ENCODE measurements at places on chromosomes 13 and 19.
A peak's percentile ranks its signal among the peaks of the same experiment; 100 is the strongest.

DNA sequence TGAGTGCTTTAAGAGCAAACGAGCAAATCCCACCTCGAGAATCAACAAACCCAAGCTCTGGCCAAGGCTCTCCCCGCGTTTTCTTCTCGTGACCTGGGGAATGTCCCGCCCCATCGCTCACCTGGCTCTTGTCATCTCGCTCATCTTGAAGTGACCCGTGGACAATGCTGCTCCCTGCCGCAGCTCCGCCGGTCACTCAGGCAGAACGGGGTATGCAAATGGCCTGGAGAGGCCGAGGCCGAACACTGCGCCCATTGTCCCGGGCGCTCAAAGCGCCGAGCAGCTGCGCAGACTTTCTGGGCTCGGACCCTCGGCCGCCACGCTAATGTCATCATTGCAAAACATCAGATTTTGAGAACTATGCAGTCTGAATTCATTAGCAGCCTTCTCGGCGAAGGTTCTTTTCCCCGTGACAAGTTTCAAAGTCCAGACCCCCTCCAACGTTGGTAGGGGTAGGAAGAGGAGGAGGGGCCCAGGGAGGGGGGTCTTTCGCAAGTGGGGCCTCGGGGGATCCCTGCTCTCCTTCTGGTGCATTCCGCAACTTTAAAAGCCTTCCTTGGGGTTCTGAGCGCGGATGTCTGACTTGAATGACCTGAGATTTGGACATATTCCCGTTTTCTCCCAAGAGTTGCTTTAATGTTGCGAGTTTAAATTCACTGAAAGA lies 39.7 kb downstream of the SOX1 start:
- no peak for DNase-seq

- no peak for DNase-seq
These were observed 19.7 kb downstream of the CEACAM16 start for GRCh38 chr19:44718441-44719261.

DNA sequence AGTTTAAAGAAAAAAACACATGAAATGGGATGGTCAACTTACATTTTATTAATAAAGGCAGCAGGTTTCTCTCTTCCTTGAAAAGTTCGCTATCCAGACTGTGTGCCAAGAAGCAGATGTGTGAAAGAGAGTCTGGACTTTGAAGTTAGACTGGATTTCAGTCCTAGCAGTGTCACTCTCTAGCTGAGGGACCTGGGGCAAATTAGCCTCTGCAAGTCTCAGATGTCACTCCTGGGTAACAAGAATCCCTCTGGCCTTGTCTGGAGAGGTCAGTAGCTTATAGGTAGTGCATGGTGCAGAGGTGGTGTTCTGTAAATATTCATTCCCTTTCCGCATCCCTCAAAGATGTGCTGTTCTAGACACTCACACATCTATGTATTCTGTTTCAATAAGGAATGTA lies 187.6 kb upstream of the RNF113B start:
- no peak for DNase-seq

DNA sequence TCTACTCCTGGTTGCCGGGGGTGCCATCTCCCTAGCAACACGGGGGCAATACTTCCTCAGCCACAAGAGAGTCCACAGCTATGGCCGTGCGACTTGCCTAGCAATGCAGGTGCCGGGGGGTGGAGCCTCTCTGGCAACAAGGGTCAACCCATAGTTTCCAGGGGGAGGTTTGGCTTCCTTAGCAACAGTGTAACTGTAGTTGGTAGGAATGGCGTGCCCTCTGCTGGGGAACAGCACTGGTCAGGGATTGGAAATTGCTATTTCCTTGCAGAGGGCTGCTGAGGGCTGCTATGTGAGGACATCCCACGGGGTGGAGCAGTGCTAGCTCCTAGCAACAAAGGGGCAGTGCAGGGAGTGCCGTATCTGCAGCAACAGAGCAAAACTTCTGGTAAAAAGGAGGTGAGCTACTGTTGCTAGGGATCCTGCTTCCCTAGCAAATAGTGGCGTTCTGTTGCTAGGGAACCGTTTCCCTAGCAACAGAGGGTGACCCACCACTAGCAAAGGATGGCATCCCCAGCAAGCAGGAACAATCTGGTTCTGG lies 7.0 kb upstream of the TMC4 start:
- no peak for DNase-seq

DNA sequence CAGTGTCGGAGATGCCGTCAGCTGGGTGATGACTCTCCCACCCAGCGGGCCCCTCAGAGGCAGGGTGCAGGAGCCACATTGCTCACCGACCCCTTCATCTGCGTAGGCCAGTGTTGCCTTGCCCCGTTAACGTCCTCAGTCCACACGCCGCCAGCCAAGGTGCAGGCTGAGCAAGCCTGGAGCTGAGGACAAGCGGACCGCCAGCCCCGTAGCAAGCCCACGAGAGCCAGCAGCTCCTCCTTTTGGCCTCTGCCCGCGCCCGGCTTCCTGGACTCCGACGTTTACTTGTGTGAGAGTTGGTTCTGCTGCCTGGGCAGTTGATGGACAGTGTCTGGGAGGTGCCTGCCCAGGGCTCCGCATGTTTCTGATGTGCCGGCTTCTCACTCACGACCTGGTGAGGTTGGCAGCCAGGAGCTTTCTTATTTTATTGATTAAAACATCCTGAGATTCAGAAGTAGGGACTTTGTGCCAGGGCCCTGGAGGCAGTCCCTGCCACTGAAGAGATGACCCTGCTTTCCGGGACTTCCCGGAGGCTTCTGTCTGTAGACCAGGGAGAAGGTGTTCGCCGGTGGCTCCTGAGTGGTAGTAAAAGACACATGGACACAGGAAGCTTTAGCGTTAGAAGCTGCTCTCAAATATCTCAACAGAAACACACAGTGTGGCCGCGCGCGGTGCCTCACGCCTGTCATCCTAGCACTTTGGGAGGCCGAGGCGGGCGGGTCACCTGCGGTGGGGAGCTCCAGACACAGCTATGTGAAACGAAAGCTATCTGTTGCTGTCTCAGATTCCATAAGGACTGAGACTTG lies 5.8 kb downstream of the DAZAP1 start:
- no peak for DNase-seq

GRCh38 chr19:34507414-34508067 lies 26.0 kb downstream of the WTIP start:
- DNase-seq = no peak

- no peak for DNase-seq
These were observed 6.6 kb downstream of the ZNF146 start for GRCh38 chr19:36221474-36221873.

DNA sequence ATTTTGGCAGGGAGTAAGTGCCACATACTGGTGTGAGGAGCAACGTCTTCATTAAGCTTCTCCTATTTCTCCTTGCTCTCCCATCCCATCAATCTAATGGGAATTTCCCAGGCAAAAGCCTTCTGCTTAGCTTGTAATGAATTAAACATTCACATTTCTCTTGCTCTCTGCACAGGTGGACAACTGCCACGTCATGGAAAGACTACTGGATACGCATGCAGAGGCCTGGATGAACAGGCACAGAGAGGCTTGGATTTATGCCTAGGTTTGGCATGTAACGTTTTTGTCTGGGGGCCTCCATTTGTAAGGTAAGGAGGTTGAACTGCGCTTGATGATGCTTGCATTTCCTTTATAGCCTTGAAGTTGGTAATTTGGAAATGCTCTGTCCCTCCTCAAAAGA lies 374.8 kb downstream of the KLF12 start:
- no peak for DNase-seq

GRCh38 chr13:110479648-110480047 lies 81.9 kb downstream of the RAB20 start:
- DNase-seq = no peak

DNA sequence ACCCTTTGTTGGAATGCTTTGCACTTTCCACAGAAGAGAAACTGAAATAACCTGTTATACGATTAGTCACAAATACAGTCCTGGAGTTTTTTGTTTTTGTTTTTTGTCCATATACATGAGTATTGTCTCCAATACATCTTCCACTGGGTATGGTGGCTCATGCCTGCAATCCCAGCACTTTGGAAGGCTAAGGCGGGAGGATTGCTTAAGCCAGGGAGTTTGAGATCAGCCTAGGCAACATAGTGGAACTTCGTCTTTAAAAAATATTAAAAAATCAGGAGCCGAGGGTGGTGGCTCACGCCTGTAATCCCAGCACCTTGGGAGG lies 25.0 kb downstream of the AP2S1 start:
- DNase-seq = no peak

DNA sequence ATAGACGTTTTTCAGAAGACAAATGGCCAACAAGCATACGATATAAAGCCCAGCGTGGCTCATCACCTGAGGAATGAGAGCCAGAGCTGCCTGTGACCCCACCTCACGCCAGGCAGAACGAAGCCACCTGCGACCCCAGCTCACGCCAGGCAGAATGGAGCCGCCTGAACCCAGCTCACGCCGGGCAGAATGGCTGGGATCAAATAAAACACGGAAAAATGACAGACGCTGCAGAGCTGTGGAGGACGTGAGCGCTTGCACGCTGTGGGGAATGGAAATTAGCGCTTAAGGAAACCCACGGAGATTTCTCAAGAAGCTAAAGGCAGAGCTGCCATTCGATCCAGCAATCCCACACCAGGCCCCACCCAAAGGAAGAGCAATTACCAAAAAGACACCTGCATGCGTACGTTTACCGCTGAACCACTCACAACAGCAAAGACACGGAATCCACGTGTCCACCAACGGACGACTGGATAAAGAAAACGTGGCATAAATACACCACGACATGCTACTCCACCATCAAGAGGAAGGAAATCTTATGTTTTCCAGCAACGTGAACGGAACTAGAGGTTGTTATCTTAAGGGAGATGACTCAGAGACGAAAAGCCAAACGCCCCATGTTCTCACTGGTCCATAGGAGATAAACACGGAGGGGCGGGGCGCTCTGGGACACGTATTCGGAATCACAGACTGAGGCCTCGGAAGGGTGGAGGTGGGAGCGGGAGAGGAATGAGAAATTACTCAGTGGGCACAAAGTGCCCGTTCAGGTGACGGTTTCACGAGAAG lies 30.7 kb upstream of the C13orf46 start:
- DNase-seq = no peak

DNA sequence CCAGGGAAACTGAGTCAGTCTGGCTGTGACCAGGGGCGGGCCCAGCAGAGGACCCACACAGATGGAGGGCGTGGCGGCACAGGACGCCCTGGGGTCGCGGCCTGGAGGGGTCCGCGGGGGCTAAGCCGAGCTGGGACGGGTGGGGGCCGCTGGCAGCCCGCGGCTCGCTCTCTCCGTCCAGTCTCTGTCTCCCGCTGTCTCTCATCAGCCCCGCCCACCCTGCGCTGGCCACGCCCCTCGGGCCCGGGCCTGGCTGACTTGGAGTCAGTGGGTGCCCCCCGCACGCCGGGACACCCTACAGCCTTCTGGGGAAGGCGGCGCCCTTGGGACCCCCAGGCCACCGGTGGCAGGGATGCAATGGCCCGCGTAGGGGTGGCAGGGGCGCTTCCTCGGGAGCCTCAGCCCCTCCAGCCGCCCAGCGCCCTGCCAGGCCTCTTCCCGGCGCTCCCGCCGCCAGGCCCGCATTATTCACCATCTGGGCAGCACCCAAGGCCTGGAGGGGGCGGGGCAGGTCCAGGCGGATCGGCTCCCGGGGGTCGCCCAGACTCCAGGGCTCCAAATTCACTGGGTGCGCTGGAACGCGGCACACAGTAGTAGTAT lies at the start of gene TBXA2R:
Gene TBXA2R, minus strand, starts transcription at position 186 of the 600 bp plus-strand sequence. CDS start 6,241 bp downstream, outside the sequence.
- peak; percentile 65 for DNase-seq

- DNase-seq = no peak
These were observed 44.6 kb downstream of the SMAD9 start for GRCh38 chr13:36875431-36875830.

DNA sequence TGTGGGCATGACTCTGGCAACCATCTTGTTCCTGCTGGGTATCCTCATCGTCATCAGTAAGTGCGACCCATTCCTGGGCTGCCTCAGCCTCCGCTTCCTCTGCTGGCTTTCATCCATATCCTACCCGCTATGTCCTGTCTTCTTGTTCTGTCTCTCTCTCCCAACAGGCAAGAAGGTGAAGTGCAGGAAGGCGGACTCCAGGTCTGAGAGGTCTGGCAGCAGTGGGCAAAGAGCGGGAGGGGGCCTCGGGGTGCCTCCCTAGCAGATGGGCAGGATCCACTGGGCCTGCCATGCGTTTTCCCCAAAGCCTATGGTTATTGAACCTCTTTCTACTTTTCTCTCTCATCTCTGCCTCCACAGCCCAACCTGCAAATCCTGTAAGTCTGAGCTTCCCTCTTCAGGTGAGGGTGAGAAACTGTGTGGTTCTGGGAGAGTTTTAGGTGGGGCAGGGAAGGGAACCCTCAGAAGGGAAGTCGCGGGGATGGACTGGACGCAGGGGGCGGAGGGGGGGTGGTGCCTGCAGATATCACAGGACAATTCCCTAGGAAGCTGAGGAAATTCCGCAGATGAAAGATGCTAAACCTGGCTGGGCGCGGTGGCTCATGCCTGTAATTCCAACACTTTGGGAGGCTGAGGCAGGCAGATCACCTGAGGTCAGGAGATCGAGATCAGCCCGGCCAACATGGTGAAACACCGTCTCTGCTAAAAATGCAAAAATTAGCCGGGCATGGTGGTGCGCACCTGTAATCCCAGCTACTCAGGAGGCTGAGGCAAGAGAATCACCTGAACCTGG lies 3.1 kb upstream of the FXYD5 start:
- no peak for DNase-seq

DNA sequence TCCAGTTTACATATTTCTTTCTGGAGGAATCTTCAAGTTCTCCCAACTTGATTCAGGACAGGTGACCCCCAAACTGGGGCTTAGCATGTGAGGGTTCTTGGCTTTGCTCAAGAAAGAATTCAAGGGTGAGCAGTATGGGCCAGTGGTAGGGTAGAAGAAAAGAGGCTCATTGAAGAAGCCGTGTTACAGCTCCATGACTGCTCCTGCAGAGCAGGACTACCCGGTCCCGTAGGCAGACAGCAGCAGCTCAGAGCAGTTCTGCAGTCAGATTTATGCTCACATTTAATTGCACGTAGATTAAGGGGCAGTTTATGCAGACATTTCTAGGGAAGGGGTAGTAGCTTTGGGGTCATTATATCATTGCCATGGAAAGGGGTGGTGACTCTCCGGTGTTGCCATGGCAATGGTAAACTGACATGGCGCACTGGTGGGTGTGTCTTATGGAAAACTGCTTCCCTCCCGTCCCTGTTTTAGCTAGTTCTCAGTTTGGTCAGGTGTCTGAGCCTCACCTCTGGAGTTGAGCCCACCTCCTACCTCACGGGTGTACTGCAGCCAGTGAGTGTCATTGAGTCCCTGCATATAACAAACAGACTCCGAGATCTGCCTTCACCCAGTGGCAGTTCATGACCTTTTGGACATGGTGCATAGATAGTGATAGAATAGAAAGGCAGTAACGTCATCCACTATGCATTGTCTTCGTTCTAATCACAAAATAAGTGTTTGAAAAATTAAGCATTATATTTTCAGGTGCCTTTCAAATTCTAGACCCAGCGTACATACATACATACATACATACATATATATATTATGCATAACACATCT lies 16.0 kb upstream of the ZNF792 start:
- DNase-seq = no peak

DNA sequence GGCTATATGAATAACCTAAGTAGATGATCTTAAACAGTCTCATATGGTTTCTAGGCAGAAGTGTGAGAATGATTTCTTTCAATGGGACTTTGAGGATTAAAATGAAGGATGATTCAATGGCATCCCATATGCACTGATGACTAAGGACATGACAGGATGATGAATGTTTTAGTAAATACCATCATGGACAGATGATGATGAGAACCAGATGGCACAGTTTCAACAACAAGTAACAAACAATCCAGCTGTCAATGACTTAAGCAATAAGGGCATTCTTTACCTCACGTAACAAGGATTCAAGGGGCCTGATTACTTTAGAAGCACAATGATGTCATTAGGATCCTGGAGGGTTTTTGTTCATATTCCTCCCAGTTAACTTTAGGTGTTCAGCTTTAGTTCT lies 2678.4 kb downstream of the PCDH9 start:
- DNase-seq = no peak

GRCh38 chr13:30581582-30581981 lies 36.1 kb upstream of the USPL1 start:
- no peak for DNase-seq

Measured in stimulated activated CD4-positive, alpha-beta T cell treated with anti-CD3 and anti-CD28 coated beads, Interleukin-12 subunit alpha, Interleukin-12 subunit beta, amount 100 ng/mL, for 4 hours (primary cell).